Karpas-422 (cell line): ENCODE measurements at places on chromosomes 16 and 17.

- DNase-seq: no peak
These were observed 351.1 kb downstream of the CPPED1 start for GRCh38 chr16:12452549-12452948.

GRCh38 chr17:38588788-38589174 lies 17.0 kb downstream of the SRCIN1 start:
- no peak for DNase-seq

GRCh38 chr17:5282642-5283217 lies 646 bp downstream of the RABEP1 start:
- peak; percentile 67 for DNase-seq

DNA sequence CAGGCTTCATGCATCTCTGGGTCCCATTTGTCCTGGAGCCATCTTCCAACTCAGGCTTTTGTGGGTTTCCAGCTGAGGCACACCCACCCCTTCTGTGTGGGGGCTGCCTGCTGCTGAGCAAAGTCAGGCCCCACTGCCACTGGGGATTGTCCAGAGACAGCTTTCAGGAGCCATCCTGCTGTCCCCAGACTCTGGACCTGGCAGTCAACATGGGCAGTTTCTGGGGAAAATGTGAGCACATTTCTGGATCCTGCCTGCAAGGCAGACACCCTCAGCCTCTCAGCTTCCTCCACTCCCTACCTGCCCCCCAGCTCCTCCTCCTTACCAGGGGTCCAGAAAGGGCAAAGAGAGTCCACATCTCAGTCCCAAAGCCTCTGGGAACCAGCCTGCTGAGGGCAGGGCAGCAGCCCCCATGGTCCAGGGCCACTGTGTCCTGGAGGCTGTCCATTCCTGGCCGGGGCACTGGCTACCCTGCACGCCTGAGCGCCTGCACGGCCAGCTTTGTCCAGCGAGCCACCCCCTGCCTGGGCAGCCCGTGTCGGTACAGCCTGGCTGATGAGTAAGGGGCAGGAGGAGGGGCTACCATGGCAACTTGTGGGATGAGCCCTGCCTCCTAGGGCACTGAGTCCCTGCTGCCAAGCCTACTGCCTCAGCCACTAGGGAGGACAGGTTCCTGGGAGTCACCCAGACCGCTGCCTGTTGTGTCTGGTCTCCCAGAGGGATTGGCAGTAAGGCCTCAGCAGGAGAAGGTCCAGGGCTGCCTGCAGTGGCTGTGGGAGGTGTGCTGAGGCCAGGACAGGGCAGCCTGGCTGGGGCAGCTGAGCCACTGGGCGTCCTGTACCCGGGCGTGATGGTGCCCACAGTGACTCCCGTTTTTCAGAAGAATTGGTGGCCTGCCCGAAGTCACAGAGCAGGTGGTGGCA lies at the start of gene SLC47A2:
SLC47A2 (minus strand) TSS at position 477 of the 923 bp plus-strand sequence; CDS start at position 448, 29 bp downstream.
- no peak for DNase-seq

GRCh38 chr17:81066072-81066471 lies 31.1 kb downstream of the BAIAP2 start:
- DNase-seq: no peak

DNA sequence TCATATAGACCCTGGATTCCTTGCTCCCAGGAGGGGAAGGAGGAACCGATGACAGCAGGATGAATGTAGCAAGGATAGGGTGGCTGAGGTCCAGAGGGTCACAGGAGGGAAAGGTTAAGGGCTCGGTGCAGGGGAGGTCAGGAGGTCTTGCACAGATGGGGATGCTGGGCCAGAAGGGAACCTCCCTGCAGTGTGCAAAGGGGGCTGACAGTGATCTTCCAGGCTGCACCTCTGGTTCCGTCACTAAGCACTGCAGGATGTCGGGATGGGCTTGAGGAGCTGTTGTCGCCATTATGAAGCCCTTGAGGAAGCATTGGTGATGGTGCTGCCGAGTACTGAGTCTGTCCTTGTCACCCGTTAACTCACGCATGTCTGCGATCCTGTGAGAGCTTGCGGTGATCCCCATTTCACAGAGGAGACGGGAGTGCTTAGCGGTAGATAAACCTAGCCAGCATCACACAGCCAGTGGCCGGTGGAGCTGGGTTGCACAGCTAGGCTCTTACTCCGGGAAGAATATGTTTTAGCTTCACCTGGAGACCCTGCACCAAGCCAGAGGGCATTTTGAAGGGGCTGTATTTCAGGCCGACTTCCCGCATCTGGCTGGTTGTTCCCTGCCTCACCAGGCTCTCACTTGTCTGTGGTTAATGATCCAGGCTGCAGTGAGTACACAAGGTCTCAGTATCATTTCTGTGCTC lies 120.4 kb downstream of the SNX29 start:
- DNase-seq: no peak

DNA sequence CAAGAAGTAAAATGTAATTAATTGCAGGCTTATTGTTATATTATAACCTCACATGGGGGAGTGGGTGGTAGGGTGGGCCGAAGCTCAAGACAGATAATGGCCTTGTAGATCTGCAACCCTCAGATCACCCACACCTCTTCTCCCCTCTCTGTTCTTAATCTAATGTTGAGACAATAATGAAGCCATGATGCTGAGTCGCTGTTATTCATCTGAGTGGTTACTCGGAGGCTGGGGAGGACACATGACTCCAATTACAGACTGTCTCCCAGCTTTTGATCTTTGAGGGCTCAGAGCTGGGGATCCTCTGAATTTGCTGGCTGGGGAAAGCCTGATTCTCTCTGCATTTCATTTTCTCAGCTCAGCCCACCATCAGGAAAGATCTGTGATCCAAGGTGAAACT lies 275.3 kb downstream of the SHISA9 start:
- DNase-seq: no peak

DNA sequence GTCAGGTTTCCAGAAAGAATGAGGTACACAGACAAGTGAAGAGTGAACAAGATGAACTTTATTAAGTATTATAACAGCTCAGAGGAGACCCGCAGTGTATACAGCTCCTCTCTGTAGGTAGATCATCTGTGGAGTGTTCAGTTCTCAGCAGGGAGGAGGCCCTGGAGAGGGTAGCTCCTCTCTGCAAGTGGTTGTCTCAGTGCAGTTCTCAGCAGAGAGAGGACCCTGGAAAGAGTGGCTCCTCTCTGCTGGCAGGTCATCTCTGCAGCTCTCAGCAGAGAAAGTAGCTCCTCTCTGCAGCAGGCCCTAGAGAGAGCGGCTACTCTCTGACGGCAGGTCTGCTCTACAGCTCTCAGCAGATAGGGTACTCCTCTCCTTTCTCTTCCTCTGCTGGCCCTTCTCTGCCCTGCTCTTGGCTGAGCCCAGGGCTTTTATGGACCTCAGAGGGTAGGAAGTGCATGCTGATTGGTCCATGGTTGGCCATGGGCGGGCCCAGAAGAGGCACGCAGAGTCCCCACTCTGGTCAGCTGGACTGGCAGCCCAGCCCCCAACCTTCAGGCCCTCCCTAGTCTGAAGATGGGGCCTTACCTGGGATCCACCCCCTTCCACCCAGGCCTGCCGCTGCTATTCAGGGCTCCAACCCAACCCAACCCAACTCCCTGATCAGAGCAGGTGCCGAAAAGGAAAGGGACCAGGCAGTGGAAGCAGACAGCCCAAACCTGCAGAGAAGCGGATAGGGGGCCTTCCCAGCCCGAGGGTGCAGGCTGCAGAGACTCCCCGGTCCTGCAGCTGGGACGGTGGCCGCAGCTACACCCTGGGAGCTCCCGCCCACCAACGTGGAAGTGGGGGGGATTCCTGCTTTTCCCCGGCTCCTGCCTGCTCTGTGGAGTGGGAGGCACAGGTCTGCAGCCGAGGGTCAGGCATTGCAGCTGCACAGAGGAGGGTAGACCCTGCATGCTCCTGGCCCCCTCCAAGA lies 18.5 kb upstream of the DNAJA2 start:
- DNase-seq: no peak

DNA sequence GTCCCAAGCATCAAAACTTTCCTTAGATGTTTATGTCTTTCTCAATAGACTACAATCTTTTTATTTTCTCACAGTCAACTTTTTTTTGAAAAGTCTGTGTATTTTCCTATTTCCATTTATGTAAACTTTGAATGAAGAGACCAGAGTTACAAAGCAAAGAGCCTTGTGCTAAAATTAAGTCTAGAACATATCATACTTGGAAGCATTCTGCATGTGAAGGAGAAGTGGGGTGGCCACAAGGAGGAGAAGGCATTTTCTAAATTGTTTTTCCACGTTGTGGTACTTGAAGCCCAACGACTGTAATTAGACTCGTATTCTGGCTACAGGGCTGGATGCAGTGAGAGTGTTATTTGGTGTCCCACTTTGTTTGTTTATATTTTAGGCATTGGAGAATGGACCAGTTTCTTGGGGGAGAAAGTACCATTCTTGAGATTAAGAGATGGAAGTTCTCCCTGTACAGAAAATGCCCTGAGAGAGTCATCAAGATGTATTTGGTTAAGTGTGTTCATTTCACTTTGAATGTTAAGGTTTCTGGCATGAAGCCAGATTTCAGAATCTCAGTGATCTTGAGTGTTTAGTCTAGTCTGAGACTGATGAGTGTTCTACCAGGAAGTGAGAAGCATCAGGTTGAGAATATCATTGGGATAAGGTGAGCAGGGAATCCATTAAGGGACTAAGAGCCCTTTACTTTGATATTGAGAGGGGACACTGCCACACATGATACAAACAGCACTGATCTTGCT lies 71.6 kb downstream of the MAP2K6 start:
- DNase-seq: peak; percentile 75

DNA sequence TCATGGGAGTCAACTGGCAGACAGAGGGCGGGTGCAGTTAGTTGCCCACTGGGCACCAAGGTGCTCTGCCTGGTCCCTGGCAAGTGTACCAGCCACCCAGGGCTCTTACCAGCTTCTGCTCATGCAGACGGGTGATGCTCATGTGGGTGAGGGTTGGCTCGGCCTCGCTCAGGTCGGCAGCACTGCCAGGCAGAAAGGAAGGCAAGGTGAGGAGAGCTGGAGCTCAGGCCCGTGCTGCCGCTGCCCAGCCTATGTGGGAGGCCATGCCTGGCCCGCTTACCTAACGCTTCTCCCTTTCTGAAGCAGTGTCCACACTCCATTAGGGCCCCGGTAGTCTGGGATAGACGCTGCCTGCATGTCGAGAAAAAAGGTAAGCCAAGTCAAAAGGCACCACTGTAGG lies 2.6 kb downstream of the SIRT7 start:
- no peak for DNase-seq

- DNase-seq: no peak
These were observed 28.6 kb upstream of the TVP23A start for GRCh38 chr16:10847176-10847575.

GRCh38 chr17:63431939-63432804 lies 13.9 kb downstream of the CYB561 start:
- DNase-seq: no peak

- no peak for DNase-seq
These were observed 42.4 kb upstream of the LONP2 start for GRCh38 chr16:48201515-48202201.
